ENCODE measurements at places on chromosomes 16 and 17.

DNA sequence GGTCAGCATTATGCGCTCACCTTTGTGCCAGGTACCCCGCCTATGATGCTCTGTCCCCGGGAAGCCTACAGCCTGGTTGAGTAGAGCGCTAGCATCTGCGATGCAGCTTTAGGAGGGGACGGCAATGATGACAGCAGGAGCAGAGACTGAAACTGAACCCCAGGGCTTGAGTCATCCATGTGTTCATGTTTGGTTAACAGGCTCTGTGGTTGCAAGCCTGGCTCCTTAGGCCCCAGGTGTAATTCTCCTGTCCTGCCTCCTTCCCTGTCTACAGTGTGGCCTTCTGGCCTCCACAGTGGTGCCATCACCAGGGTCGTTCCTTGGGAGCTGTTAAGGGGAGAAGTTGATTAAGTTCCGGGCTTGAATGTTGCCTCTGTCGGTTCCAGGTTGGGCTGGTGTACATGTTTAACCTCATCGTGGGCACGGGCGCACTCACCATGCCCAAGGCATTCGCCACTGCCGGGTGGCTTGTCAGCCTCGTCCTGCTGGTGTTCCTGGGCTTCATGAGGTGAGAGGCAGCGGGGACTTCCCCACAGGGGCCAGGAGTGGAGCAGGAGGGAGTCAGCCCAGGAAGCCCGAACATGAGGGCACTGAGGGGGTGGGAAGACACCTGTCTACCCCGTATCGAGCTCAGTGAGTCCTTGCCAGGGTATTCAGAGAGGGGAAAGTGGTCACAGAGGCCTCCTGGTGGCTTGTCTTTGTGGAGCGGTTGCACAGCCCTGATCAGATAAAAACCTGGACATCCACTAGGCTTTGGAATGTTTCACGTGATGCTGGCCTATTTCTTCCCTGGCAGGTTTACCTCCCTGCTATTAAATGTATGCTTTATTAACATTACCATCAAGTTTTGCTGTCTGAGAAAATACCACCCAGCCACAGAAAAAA, 9.2 kb upstream of the NAT9 start:
- ATAC-seq: peak; percentile 26

- ATAC-seq: peak; percentile 76
These were observed 219.2 kb downstream of the RBFOX3 start for GRCh38 chr17:79391376-79392233.

DNA sequence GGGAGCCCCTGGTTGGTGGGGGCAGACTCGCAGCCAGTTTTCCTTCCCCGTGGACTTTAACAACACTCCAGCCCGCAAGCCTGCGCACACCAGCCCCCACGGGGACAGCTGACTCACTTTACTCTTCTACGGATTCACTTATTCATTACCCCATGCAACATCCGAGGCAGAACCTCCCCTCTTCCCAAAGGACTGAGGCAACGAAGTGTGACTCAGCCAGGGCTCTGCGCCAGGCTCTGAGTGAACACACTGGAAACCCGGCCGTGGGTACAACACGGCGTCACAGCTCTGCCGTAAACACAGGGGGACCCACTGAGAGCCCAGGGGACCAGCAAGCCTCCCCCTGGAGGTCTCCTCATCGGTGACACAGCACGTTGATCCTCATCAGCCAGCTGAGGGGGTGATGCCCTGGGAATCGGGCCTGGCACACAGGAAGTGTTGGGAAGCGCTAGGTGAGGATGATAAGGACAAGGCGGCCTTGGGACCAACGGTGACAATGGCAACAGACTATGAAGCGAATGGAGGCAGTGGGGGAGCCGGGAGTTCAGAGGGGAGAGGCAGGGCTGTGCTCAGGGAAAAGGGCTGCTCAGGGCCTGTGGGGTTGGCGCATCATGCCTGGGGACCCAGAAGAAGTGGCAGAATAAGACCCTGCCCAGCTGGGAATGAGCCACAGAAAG, 14.6 kb downstream of the COTL1 start:
- peak; percentile 84 for ATAC-seq

DNA sequence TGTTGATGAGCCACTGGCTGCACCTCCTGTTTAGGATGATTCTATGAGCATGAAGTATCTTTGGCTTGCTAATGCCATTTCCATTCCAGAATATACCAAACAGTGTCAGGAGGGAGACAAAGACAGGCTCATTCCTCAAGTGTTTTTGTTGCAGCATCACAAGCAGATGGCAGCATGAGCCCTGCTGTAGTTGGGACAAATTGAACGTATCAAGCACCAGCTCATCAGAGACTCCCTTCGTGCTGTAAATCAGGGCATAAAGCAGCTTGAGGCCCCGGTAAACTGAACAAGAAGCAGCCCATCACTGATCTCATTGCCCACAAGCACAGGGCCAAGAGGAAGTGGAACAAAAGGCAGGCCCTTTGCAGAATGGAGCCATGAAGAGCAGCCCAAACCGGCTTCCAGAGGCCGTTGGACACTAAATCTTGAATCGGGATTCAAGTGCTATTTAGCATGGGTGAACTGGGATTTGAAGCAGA, 45.9 kb upstream of the HS3ST3A1 start:
- ATAC-seq: 0 out of 3 replicates have a peak, but pooled peaks have one; percentile 21

- ATAC-seq: no peak
These were observed 3.2 kb upstream of the PER1 start for GRCh38 chr17:8155231-8155995.

DNA sequence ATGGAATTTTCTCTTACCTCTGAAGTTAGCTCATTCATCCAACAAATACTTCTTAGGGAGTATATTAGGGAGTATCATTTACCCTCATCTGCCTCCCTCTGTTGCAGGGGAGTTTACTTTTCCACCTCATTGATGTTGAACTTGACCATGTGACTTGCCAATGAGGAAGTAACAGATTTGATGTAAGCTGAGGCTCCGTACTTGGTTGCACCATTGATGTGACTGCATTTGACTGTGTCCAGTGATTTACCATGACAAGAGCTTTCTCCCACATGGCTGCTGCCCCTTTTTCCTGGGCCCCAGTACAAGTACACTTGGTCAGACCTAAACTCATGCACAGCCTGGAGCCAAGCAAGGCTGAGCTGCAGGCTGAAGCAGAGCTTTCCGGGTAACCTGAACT, 81.6 kb upstream of the HS3ST2 start:
- ATAC-seq: no peak

GRCh38 chr17:49439673-49440571, 25.2 kb upstream of the PHB1 start:
- ATAC-seq: no peak

DNA sequence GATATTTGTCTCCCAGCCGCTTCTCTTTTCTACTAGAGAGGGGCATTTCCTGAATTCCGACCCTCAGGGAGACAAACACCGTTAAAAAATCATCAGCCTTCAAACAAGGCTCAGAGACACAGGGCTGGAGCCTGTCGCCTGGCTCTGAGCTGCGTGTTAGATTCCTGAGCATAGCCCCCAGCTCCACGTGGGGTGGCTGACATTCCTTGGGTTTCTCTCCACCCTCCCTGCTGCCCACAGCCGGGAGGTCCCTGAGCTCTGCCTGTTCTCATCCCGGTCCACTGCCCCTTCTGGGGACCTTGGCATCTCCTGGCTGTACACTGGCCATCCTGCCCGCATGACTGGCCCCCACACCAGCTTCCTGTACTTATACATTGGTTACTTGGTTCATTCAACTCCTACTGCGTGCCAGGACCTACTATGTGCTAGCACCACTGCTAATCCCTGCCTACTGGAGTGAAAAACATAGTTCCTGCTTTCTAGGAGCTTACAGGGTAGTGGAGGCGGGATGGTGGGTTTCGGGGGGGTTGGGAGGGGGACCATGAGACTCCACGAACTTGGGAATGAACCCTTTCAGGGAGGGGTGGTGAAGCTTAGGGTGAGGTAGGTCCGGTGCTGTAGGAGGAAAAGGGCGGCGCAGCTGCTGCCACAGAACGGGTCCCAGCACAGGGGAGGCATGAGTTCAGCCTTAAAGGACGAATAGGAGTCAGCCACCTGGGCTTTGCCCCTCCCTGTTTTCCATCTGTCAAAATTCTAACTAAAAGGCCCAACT, 52.1 kb upstream of the TMEM132E start:
- ATAC-seq: no peak

DNA sequence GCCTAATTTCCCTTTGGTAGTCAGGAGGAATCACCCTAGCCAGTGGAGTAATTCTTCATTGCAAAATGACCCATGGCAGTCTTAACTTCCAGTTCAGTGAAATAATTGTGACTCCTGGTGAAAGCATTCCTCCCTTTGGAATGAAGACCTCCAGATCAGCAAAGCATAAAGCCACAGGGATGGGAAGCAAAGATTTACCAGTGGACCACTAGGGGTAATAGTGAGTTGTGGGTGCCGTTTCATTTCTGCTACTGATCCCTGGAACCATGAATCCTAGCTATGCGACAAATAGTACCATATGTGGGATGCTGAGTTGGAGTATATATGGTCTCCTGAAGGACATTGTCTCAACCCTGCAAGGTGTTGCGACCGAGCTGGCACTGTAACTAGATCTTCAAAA, 13.7 kb downstream of the DYNLL2 start:
- ATAC-seq: peak; percentile 46

- ATAC-seq: no peak
These were observed 3.9 kb downstream of the DEXI start for GRCh38 chr16:10938321-10938720.

DNA sequence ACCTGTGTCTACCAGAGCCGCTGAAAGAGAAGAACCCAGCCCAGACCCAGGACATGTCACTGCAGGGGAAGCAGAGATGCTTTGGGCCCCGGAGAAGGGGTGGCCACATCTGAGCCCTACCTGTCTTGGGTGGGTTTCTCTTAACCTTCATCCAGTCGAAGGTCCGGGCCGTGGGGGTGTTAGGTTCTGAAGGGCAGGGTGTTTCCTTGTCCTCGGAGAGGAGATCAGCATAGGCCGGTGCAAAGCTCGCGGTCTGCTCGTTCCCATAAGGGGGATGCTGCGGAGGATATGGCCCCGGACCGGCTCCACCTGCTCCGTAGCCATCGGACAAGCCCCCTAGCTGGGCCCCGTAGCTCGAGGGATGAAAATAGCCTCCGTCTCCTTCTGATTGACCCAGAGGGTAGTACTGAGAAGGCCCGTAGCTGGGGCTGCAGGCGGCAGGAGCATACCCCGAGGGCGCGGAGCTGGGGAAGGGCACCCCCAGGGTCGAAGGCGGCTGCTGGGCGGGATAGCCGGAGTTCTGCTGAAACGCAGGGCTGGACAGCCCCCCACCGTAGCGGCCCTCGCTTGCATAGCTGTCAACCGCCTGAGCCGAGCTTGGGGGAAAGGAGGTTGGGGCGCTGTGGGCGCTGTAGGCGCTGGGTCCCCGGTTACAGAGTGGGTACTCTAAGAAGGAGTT, 464 bp downstream of the HOXB1 start:
- no peak for ATAC-seq

DNA sequence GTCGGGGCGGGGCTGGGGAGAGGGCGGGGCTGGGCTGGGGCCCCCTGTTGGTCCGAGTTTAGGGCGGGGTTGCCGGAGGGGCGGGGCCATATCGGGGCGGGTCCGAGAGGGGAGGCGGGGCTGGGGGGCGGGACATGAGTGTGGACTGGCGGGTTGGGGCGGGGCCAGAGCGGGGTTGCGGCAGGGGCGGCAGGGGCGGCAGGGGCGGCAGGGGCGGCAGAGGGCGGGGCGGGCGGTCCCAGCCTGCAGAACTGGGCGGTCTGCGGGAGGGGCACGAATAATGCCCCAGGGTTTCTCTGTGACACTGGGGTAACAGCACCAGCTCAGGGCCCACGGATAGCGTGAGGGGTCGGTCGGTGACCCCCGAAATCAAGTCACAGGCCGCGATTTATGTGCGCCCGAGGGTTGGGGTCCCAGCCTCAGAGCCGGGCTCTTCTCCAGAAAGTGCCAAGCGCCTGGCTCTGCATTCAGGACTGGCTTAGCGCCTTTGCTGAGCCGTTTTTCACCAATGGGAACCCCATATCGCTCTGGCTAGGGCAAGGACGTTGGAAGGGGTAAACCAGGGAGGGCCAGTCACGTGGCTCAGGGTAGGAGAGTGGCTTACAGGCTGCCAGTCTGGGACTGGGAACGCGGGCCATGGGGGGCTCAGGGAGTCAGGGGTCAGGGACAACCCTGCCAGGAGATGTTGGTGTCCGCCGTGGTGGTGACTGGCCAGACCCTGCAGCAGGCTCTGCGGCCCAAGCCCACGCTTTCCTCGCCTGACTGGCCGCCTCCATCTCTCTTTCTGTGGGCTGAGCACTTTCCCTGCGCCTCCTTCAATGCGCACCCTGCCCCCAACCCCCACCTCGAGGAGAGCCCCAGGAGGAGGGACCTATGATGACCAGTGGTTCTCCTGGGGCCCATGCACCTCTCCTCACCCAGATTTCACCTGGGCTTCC, 1.2 kb upstream of the METTL26 start:
- no peak for ATAC-seq

- ATAC-seq: no peak
These were observed 562.8 kb upstream of the ZFHX3 start for GRCh38 chr16:73610605-73611156.

DNA sequence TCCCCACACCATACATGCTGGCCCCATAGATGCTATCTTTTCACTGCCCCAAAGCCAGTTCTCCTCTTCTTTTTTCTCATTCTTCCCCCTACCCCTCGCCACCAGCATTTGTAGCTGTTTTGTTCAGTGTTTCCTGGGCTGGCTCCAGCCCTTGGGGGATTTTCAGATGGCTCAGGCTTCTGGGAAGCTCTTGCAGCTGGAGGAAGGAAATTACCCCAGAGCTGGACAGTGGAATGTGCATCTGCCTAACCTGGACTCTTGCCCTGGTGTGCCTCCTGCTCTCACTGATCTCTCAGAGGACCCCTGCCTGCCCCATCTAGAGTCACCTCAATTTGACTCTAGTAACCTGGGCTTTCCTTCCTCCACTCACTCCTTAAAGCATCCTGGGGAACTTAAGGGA, 82.8 kb downstream of the MYH13 start:
- ATAC-seq: no peak

DNA sequence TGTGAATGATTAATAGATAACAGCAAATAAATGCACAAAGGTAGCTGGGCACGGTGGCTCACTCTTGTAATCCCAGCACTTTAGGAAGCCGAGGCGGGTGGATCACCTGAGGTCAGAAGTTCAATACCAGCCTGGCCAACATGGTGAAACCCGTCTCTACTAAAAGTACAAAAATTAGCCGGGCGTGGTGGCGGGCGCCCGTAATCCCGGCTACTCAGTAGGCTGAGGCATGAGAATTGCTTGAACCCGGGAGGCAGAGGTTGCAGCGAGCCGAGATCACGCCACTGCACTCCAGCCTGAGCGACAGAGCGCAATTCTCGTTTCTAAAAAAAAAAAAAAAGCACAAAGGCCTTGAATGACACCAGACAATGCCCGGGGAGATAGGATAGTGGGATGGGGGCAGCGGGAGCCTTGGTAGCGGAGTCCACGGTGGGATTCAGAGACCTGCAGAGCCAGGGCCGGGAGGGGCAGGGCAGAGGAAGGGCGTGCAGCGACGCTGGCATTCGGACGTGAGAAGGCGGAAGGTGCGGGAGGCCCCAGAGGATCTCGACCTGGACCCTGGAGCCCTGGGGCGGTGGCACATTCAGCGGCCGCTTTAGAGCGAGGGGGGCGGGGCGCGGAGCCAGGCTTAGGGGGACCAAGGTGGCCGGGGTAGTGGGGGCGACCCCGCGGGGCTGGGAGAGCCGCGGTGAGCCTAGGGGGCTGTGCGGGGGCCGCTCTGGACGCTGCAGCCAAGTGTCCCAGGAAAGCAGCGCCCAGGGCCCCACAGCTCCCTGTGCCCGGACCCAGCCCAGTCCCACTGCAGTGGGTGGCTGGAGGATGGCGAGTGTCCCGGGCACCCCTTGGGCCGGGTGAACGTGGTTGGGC, 999 bp upstream of the FLYWCH2 start:
- peak; percentile 43 for ATAC-seq
